ENCODE measurements at places on chromosomes 13 and 19.

- peak; percentile 87 for DNase-seq
These were observed 13.3 kb upstream of the MISP start for GRCh38 chr19:737591-738093.

DNA sequence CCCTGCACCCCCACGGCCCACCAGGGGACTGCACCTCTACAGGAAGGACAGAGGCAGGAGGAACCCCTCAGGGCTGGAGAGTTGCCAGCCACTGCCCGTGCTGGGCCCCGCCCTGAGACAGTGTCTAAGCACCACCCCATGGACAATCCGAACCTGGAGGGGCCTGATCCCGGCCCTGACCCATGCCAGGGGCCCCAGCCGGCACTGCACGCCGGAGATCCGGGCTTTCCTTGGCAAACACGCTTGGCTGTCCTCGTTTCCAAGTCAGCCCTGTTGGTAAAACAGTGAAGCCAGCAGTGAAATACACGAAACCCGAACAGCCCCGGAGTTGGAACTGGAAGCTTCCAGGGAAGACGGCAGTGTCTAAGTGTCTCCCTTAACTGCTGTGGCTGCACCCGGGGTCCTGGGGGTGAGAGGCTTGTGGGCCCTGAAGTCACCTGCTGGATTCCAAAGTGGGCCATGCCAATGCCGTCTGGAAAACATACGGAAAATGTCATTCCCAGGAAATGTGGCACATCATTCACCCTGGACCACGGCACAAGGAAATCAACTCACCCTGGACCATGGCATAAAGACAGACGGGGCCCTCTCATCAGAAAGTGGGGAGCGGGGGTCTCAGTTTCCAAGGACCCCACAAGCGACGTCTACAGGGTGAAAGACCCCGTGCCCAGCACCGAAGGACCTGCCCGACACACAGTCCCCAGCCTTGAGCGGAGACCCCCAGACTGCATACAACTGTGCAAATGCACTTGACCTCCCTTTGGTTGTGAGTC is 30.9 kb downstream of the RASA3 start:
- DNase-seq = peak; percentile 53

GRCh38 chr13:76440568-76440967 is 445.6 kb downstream of the KCTD12 start:
- no peak for DNase-seq

GRCh38 chr13:45107539-45107938 is 12.8 kb upstream of the GTF2F2 start:
- no peak for DNase-seq

GRCh38 chr13:64648293-64648692 is 2581.8 kb downstream of the PCDH9 start:
- DNase-seq = no peak

GRCh38 chr19:8161135-8161646 is 11.8 kb upstream of the FBN3 start:
- no peak for DNase-seq

GRCh38 chr19:7467009-7467989 is 21.5 kb downstream of the PEX11G start:
- no peak for DNase-seq

GRCh38 chr19:51542699-51543098 is 11.2 kb upstream of the SIGLEC6 start:
- DNase-seq = no peak

- DNase-seq = no peak
These were observed 59.9 kb upstream of the ZNF85 start for GRCh38 chr19:20863176-20863575.

- DNase-seq = no peak
These were observed 76.8 kb downstream of the TUBGCP3 start for GRCh38 chr13:112510987-112511685.

- DNase-seq = no peak
These were observed 4.4 kb downstream of the BCAM start for GRCh38 chr19:44813070-44813840.

DNA sequence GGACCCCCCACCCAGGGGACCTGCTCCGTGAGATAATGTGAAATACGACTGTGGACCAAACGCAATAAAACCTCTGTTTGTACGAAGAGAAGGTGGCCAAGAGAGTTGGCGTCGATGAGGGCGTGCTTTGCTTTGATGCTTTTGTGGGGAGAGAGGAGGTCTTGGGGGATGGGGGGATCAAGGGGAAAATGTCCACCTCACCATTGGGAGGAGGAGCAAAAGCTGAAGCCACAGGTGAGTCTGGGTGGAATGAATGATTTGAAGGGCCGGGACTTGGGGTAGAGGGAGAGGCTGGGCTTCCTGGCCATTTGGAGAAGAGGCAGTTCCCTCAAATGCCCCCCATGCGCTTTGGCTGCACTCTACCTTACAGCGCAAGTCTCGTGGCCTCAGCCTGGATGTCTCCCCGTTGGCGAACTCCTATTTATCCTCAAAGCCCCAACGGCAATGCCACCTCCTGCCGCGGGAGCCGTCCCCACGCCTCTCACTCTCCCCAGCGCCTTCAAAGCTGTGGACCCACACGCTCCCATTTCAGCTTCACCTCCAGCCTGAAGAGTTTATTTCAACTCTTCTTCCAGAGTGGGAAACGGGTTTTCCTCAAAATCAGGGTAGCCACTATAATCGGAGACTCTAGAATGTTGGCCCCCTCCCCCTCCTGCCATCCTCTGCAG is 795 bp upstream of the ABCA7 start:
- DNase-seq = no peak

GRCh38 chr19:29320086-29320485 is 107.1 kb upstream of the UQCRFS1 start:
- no peak for DNase-seq
